ENCODE measurements at places on chromosomes 12 and 14. TPM values are rescaled to one million over a fixed set of nuclear protein-coding genes. Genes with fewer than 3 reads are reported as not detected.

LRP10 gene
- total RNA-seq, result 78.1 TPM

- no peak for ATAC-seq
These were observed 1.9 kb upstream of the KDM2B start for GRCh38 chr12:121582583-121583333.

- no peak for ATAC-seq
These were observed 4.4 kb downstream of the ZNF219 start for GRCh38 chr14:21093769-21094681.

DNA sequence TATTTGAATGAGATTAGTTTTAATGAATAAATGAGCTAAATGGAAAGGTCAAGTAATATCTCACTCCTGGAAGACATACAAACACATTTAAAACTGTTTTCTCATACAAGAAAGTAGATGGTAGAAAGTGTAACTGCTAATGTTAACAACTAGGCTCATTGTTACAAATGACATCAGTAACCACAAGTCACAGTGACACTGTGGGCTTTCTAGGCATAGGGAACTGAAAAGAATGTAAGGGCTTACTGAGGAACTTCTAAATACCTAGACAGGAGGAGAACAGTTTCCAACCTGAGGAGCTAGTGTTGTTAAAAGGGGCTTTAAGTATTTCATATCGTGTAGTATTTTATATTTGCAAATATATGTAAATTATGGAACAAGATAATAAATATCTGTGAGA lies 17.5 kb upstream of the ERGIC2 start:
- ATAC-seq, result no peak

DNA sequence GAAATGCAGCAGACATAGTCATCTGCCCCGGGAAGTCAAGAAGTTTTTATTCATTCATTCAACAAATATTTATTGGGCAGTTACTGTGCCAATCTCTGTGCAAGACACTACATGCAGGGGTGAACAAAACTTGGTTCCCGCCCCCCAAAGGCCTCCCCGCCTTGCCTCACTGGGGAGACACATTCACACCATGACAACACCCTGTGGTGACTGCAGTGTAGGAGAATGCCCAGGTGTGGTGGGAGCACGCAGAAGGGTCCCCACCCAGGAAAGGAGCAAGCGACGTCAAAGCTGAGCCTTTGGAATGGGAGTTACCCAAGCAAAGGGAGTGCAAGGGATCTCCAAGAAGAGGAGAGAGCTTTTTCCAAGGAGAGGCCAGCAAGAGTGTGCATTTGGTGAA lies 1.6 kb upstream of the AQP6 start:
- ATAC-seq, result no peak

TRIM9 gene
- total RNA-seq, result 1.2 TPM

SERPINA12 gene
- total RNA-seq, result not detected

DNA sequence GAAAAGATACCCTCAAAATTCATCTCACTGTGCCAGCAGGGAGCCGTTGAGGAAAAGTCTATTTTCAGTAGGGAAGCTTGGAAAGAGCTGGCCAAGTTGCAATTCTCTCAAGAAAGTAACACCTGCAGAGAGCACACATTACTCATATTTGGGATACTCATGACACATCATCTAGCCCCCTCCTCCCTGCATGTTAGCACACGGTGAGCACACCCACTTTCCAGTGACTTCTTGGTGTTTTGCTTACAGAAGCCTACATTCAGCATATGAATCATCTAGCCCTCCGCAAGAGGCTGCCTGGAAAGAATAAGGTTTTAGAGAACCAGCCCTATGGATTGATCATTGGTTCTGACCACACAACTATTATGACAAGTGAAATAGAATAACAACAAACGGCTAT lies 124.5 kb downstream of the PTPRO start:
- ATAC-seq, result peak; percentile 39

- ATAC-seq, result no peak
These were observed 234.1 kb upstream of the PLXNC1 start for GRCh38 chr12:93914281-93914680.

DNA sequence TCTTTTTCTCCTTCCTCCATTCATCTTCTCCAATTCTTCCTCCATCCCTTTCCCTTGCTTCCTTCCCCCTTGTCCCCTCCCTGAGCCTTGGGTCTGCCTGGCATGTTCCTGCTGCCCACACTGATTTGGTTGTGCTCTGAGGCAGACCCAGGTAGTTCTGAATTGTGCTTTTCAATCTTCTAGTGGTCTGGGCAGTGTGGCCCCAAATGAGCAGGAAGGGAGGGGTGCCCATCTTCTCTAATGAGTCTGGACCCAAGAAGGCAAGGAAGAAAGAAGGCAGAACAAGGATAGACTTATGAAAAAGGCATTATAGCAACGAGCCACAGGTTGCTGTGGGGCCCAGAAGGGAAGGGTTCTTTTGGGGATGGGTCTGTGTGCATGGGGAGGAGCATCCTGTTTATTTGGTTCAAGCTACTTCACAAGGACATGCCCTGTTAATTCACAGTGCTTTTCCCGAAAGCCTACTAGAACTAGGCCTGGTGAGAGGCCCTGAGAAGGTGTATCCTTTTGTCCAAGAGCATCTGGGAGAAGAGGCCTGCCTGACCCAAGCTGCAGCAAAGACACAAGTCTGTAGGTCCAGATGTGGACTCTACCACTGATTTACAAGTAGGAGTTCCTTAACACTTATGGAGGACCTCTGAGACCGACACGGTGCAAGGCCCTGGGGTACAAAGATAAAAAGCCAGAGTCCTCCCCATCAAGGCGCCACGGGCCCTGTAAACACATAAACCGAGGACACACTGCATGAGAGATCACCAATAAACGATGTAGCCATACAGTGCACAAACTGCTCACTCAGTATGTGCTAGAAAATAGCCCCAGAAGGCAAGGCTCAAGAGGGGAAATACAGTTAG lies 1.1 kb upstream of the SUSD6 start:
- ATAC-seq, result no peak

DNA sequence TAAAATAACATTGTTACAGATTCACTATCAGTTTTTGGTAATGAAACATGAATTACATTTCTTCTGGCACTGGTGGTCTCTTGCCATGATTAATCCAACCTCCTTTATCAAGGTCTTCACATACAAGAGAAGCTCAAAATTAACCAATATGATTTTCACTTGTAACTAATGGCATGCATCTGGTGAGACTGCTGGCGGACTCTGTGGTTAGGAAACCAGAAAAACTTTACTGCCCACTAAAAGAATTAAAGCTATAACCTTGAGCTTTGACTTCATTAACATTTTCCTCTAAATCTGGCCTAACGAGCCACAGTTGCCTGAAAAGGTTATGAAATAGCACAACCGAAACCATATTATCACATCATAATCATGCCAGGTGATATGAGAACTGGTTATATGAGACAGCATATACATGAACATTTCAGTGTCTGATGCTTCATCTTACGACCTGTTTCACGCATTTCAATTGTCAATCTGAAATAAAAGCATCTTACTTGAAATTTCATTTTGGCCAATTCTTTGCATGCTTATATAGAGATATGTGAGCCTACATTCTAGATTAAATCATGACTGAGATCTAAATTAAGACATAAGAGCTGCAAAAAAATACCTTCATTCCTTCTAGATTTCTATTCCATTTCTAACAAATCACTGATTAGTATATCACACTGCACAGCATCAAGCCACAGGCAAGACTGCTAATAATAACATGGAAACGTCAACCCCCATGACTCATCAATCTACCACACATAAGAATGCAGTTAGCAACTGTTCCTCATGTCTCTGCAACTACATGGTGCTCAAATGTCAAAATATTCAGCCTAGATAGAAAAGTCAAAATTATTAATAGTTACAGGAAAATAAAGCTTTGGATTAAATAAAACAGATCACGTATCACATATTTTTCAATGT lies 89.3 kb downstream of the OSBPL8 start:
- ATAC-seq, result peak; percentile 84

- no peak for ATAC-seq
These were observed 36.6 kb downstream of the MNAT1 start for GRCh38 chr14:60771117-60771516.

DNA sequence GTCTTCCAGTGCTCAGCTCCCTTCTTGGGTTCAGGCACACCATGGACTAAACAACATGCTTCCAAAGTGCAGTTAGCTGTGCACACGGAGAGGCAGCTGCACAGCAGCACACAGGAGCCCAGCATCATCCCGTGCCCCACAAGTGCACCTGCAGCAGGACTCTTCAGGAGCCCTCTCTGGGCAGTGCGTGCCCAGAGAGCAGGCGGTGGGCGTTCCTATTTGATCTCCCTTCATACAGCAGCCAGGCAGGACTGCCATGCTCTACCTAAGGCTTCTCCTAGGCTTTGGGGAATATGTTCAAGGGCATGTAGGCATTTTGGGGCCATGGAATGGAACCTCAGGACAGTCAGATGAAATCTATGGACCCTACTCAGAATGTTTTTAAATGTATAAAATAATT lies 35.5 kb downstream of the ANO2 start:
- ATAC-seq, result no peak

Measured in activated T-helper 17 cell treated with anti-CD3 and anti-CD28 coated beads, Interleukin-2, amount 50 U/mL, for 72 hours (primary cell).